Right renal cortex interstitium (tissue), 3 donors: ENCODE measurements at places on chromosomes 12 and 14. TPM values are rescaled to one million over a fixed set of nuclear protein-coding genes. Genes with fewer than 3 reads are reported as not detected.

SLC38A4 gene
- polyA plus RNA-seq, result 18.2 TPM

MYH6 gene
- 0.19 TPM for polyA plus RNA-seq

NGDN gene
- 71.4 TPM for polyA plus RNA-seq

MYF6 gene
- polyA plus RNA-seq, result 0.14 TPM

ADAMTS20 gene
- 0.76 TPM for polyA plus RNA-seq

TC2N gene
- polyA plus RNA-seq, result 10.5 TPM

DNA sequence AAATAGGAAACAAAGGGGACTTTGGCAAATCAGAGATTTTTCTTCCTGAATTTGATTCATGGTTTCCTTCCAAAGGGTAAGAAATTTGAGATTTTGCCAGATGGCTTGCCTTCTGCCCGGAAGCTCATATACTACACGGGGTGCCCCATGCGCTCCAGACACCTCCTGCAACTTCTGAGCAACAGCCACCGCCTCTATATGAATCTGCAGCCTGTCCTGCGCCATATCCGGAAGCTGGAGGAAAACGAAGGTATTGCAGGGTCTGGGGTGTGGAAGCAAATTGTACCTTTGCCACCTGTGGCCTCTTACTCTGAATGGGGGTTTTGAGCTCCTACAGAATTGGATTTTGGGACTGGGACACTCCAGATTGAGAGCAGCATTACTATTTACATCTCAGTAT lies 63.5 kb downstream of the FRMD6 start:
- DNase-seq, result no peak

GRCh38 chr12:71057330-71057729 lies 100.5 kb downstream of the TSPAN8 start:
- no peak for DNase-seq

DNA sequence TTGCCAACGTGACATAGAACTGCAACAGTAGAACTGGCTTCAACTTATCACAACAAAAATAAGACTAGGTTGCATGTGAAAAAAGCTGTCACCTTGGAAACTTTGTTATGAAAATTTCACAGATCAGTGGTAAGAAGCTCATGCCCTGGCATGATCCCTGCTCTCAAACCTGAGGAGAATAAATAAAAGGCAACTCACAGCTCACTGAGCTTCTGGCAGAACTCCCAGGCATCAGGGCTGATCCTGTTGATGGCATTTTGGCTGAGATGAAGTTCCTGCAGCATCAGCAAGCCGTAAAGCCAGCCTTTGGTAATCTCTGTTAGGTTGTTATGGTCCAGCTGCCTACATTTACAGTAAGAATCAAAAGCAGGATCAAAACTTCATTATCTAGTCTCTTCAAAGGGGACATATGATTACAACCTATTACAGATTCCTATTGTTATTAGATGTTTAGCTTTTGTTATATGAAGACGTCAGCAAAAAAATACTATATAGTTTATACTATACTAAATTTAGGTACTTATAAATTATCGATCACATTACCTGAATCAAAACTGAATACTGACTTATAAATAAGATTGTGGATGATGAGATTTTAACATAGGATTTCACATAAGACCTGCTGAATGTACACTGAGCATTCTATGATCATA lies 32.0 kb downstream of the LRIG3 start:
- DNase-seq, result peak; percentile 35

DNA sequence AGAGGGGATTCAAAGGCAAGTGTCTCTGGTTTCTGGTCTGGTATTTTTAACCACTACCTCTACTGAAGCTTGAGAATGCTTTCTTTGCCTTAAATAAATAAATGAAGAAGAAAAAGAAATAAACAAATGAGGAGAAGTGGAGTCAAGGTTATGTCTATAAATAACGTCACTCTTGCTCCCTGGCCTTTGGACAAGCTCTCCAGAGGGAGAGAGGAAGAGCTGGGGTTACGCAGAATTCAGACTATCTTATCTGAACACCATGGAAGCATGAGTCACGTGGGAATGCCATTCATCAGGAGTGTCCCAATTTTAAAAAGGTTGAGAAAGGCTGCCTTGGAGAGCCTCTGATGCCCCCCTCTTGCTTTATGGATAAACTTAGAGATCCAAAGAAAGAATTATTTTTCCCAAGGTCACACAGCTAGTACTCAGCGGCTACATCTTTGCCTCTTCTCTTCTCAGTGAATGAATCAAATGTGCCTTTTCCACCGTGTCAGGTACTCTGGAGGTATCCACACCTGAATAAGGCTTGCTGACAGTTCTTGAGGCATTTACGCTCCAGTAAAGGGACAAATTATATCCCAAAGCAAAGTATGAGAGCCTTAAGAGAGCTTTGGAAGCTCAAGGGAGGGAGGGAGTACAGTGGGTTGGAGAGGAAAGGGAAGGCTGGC lies 12.9 kb upstream of the MSI1 start:
- no peak for DNase-seq

- no peak for DNase-seq
These were observed 629 bp downstream of the KCNMB4 start for GRCh38 chr12:70366581-70367257.

GRCh38 chr12:95763809-95764253 lies 26.7 kb downstream of the NTN4 start:
- DNase-seq, result no peak

GRCh38 chr12:18373181-18373580 lies 111.9 kb downstream of the PIK3C2G start:
- DNase-seq, result no peak

DNA sequence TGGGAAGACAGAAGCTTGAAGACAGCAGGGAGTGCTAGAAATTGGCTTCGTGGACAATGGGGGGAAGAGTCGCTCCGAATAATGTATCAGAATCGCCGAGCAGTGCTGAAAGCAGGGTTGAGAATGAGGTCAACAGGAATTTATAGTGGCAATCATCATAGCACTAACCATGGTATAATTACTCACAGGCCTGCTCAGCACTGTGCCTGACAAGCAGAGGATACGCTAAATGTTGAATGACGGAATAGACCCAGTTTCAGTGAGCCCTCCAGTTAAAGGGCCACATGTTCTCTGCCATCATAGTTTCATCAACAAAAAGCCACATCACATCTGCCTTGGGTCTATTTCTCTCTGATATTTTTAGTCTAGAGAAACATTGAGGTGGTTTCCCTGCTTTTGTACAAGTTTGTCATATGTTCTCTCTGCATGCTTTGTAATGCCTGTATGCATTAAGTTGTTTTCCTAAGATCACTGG lies 130.3 kb upstream of the EGLN3 start:
- DNase-seq, result no peak

GRCh38 chr14:45377166-45377565 lies 124.2 kb upstream of the MIS18BP1 start:
- no peak for DNase-seq

DNA sequence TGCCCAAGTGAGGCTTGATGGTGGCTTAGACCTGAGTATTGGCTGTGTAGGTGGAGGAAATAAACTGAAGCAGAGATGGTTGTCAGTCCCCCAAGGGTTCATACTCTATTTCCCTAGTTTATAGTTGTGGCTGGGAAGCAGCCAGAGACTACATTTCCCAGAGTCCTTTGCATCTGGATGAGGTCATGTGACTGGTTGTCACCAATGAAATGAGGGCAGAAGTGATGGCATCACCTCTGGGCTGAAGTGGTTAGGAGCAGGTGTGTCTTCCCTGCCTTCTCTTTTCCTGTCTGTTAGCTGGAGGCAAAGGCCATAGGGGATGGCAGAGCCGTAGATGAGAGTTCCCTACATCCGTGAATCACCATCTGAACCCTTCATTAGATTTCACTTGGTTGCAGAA lies 16.3 kb upstream of the NOS1 start:
- DNase-seq, result no peak

DNA sequence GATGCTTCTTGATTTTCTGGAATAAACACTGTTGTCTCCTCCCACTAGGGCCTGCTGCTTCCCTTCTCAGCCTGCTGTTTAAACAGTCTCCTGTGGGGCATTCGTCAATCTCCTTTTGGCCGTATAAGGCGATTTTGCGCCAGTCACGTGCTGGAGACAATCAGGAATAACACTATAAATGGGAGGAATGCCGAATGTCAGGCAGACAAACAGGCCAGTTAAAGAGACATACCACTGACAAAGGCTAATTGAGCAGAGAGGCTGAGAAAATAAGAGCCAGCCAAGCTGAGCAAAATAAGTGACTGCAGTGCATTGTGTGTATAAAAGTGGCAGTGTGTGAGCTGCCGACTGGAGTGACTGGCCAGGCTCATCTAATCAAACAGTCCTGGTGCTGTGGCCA lies 23.3 kb downstream of the DMAC2L start:
- no peak for DNase-seq

GRCh38 chr12:58046271-58046670 lies 104.9 kb downstream of the ATP23 start:
- no peak for DNase-seq
